Fibroblast of lung (primary cell): ENCODE measurements at places on chromosomes 4 and X.

DNA sequence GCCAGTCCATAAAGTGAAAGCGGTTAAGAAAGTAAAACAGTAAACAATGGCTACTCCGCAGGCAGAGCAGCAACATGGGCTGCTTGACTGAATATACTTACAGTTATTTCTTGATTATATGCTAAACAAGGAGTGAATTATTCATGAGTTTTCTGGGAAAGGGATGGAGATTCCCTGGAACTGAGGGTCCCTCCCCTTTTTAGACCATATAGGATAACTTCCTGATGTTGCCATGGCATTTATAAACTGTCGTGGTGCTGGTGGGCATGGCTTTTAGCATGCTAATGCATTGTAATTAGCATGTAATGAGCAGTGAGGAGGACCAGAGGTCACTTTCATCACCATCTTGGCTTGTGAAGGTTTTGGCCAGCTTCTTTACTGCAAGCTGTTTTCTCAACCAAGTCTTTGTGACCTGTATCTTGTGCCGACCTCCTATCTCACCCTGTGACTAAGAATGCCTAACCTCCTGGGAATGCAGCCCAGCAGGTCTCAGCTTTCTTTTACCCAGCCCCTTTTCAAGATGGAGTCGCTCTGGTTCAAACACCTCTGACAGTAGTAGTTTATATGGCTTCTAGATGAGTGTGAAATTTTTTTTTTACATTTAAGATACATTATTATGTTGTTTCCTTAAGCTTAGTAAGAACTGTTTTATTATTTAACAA is 514.8 kb upstream of the TENM3 start:
- H3K27ac ChIP-seq, result no peak overlapping the region
- no peak overlapping the region for H3K4me3 ChIP-seq
- no peaks in the 10 kb centered on the region for H3K4me1 ChIP-seq
- DNase-seq, result no peak
- no peaks in the 10 kb centered on the region for H3K27me3 ChIP-seq

GRCh38 chrX:149522916-149523315 is 17.8 kb upstream of the IDS start:
- H3K4me1 ChIP-seq, result no peaks in the 10 kb centered on the region
- H3K4me3 ChIP-seq, result no peak overlapping the region
- no peaks in the 10 kb centered on the region for H3K27me3 ChIP-seq
- no peak for DNase-seq
- H3K27ac ChIP-seq, result no peak overlapping the region

DNA sequence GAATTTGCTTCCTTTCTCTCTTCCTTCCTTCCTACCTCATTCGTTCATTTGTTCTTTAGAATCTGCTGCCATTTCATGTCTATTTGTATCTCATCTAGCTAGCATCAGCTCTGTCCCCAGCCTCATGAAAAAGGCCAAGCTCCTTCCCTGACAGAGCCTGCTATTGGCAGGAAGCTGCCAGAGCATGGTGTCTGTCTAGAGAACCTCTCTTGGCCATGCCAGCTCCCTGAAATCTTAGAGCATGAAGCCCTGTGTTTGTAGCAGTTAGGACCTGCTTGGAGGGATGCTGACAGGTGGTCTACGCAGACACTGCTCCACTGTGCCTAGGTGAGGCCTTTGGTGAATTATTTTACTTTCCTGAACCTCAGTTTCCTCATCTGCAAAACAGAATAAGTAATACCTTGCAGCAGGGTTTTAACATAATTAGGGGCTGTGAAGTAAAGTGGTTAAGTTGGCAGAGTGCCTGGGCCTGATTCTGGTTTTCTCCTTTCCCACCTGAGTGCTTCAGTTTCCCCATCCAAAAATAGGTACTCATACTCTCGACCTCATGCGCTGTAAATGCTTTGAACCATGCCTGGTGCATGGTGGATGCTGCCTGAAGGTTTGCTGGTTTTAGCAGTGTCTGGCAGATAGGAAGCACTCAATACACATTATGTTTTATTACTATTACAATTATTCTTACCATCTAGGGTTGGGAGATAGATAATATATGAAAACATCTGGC is 4.7 kb downstream of the PTTG2 start:
- no peak overlapping the region for H3K27ac ChIP-seq
- H3K27me3 ChIP-seq, result no peaks in the 10 kb centered on the region
- DNase-seq, result no peak
- no peak overlapping the region for H3K4me3 ChIP-seq
- no peaks in the 10 kb centered on the region for H3K4me1 ChIP-seq
- no peaks in the 10 kb centered on the region for H3K36me3 ChIP-seq

DNA sequence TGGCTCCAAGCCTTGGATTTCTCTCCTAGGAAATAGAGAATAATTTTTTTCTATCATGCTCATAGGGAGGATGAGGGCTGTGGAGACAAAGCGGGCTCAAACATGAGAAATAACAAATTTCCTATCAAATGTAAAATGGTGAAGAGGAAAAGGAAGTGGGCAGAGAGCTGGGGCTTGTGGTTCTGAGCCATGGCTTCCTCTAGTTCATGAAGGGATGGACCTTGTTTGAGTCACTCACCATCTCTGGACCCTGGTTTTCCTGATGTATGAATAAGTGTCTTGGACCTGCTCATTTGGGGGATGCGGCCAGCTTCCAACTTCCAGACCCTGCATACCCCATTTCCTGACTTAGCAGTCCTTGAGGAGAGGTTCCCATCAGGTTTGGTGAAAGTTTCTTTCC is 63.0 kb downstream of the MSX1 start:
- H3K36me3 ChIP-seq, result no peaks in the 10 kb centered on the region
- no peaks in the 10 kb centered on the region for H3K4me1 ChIP-seq
- no peak overlapping the region for H3K4me3 ChIP-seq
- H3K27ac ChIP-seq, result no peak overlapping the region
- no peaks in the 10 kb centered on the region for H3K27me3 ChIP-seq

DNA sequence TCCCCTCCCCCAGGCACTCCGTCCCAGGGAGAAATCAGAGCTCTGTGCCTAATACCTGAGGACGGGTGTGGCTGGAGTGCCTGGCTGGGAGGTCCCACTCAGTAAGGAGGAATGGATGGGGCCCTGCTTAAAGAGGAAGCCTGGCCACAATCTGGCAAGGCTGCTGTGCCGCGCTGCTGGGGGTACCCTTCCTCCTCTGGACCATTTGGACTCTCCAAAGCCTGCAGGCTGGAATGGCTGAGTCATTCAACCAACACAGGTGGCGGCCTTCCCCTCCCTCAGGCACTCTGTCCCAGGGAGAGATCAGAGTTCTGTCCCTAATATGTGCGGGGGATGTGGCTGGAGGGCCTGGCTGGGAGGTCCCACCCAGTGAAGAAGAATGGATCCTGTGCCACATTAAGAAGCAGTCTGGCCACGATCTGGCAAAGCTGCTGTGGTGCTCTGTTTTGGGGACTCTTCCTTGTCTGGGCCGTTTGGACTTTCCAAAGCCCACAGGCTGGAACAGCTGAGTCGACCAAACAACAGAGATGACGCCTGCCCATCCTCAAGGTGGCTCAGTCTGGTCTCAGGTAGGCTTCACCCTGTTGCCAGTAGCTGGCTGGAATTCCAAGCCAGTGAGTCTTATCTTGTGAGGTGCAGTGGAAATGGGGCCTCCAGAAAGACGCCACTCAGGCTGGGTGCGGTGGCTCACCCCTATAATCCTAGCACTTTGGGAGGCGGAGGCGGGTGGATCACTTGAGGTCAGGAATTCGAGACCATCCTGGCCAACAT is 127.3 kb upstream of the HUWE1 start:
- H3K36me3 ChIP-seq, result no peaks in the 10 kb centered on the region
- no peaks in the 10 kb centered on the region for H3K27me3 ChIP-seq
- no peak for DNase-seq
- H3K4me3 ChIP-seq, result no peak overlapping the region
- H3K27ac ChIP-seq, result no peak overlapping the region
- no peaks in the 10 kb centered on the region for H3K4me1 ChIP-seq

GRCh38 chr4:185139736-185140135 is 3.3 kb upstream of the SLC25A4 start:
- DNase-seq, result no peak
- H3K27me3 ChIP-seq, result no peaks in the 10 kb centered on the region
- H3K36me3 ChIP-seq, result no peaks in the 10 kb centered on the region
- peaks cover 2% of the 10 kb centered on the region for H3K4me1 ChIP-seq
- H3K4me3 ChIP-seq, result no peak overlapping the region

DNA sequence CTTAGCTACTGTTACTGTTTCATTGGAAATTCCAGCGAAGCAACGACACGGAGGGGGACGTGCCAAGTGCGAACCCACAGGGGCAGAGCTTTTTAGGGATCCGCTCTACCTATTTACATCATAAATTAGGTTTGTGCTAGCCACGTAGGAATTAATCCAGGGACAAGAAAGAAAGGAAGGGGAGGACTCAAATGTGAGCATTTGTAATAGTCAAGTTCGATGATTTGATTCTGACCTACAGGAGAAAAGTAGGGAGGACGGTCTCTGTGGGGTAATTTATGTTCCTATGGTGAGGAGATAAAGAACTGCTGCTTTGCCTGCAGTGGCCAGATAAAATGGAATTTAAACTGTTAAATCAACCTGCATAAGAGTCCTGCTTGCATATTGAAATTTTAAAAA is 1.7 kb downstream of the INTS6L start:
- no peaks in the 10 kb centered on the region for H3K4me1 ChIP-seq
- no peak for DNase-seq
- peak overlapping the region; percentile 83 for H3K27ac ChIP-seq
- no peaks in the 10 kb centered on the region for H3K36me3 ChIP-seq

- no peak overlapping the region for H3K4me3 ChIP-seq
- H3K4me1 ChIP-seq, result no peaks in the 10 kb centered on the region
- no peak for DNase-seq
- H3K27ac ChIP-seq, result no peak overlapping the region
Observed at GRCh38 chrX:123454712-123455431, 270.8 kb downstream of the GRIA3 start.

GRCh38 chr4:153634738-153635353 is 49.2 kb upstream of the TLR2 start:
- peaks cover 3% of the 10 kb centered on the region for H3K36me3 ChIP-seq
- DNase-seq, result peak; percentile 54
- H3K27me3 ChIP-seq, result no peaks in the 10 kb centered on the region
- no peak overlapping the region for H3K27ac ChIP-seq
- H3K4me3 ChIP-seq, result no peak overlapping the region

DNA sequence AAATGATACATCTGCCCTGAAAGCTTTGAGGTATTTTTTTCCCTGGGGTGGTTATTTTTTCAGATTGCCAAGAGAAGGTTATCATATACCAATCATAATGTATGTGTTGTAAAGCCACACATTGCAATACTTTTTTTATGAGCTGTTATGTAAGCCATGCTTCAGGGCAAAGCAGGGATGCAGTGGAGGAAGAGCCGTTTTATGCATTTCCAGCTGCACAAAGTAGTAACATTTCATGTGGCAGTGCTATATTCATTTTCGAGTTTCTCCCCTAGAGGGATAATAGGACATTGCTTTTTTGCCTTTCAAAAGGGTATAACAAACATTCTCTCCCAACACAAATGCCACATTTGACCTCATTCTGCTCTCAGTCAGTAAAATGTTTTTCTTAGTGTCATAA is 68.5 kb downstream of the GALNT7 start:
- DNase-seq, result no peak
- H3K36me3 ChIP-seq, result no peaks in the 10 kb centered on the region
- peaks cover 2% of the 10 kb centered on the region for H3K4me1 ChIP-seq
- H3K27ac ChIP-seq, result no peak overlapping the region
- no peak overlapping the region for H3K4me3 ChIP-seq
- no peaks in the 10 kb centered on the region for H3K27me3 ChIP-seq

DNA sequence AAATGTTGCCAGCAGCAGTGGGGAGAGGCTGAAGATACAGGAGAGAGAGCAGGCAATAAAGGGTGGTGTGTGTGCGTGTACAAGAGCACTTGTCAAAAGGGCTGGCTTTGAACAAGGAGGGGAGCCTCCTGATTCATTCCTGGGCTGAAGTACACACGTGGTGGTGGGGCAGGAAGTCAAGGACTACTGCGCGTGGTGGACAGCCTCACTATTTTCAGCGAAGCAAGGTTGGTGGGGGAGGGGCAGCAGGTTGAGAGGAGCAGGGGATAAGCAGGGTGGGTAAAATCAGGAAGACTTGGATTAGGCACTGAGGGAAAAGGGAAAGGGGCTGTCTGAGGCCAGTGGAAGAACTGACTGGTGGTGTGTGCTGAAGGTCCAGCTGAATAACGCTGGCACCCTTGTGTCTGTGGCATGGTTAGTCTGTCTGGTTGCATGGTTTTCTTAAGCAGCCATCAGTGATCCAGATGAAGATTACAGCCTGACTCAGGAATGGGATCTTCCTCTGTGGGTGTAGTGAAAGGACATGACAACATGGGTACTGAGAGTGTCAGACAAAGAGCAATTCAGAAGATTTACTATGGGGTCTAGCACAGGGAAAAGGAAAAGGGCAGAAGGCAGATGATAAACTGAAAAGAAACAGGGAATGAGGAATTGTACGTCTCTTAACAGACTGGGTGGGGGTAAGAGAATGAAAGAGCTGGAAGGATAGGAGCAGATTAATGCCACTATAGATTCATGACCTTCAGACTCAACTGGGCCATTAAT is 149.8 kb downstream of the CHM start:
- no peak overlapping the region for H3K27ac ChIP-seq
- no peaks in the 10 kb centered on the region for H3K27me3 ChIP-seq
- no peak overlapping the region for H3K4me3 ChIP-seq
- H3K36me3 ChIP-seq, result peaks cover 1% of the 10 kb centered on the region
- no peaks in the 10 kb centered on the region for H3K4me1 ChIP-seq

GRCh38 chr4:110309675-110310074 is 111.3 kb upstream of the ELOVL6 start:
- no peaks in the 10 kb centered on the region for H3K27me3 ChIP-seq
- H3K4me3 ChIP-seq, result no peak overlapping the region
- DNase-seq, result peak; percentile 48
- no peak overlapping the region for H3K27ac ChIP-seq
- H3K36me3 ChIP-seq, result no peaks in the 10 kb centered on the region
- no peaks in the 10 kb centered on the region for H3K4me1 ChIP-seq

GRCh38 chr4:145791988-145792387 is 112.0 kb downstream of the C4orf51 start:
- no peak for DNase-seq
- no peak overlapping the region for H3K27ac ChIP-seq
- no peaks in the 10 kb centered on the region for H3K4me1 ChIP-seq
- no peaks in the 10 kb centered on the region for H3K36me3 ChIP-seq
- no peak overlapping the region for H3K4me3 ChIP-seq
- H3K27me3 ChIP-seq, result no peaks in the 10 kb centered on the region

DNA sequence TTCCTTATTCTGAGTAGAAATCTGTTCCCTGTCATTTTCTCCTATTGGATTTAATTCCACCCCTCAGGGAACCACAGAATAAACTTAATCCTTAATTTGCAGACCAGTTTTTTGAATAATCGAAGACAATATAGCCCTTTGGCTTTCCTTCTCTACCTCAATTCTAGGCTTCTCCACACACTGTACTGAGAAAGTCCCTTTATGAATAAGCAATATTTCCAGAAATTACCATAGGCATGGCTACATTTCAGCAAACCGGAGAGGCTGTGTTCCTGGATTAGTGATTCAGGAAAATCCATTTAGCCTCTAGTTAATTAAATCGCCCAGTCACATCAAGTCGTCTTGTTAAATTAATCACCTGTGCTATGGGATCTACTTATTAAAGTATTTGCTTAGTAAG is 125.1 kb downstream of the ANAPC4 start:
- no peaks in the 10 kb centered on the region for H3K27me3 ChIP-seq
- no peak overlapping the region for H3K4me3 ChIP-seq
- no peaks in the 10 kb centered on the region for H3K4me1 ChIP-seq
- DNase-seq, result no peak
- H3K27ac ChIP-seq, result no peak overlapping the region

- DNase-seq, result no peak
- H3K4me1 ChIP-seq, result no peaks in the 10 kb centered on the region
- no peaks in the 10 kb centered on the region for H3K27me3 ChIP-seq
Observed at GRCh38 chr4:7658341-7659204, 223.8 kb upstream of the PSAPL1 start.
